ENCODE measurements at places on chromosomes 4 and X.

- no peak for DNase-seq
These were observed 80.7 kb downstream of the SYNPO2 start for GRCh38 chr4:118969359-118969758.

DNA sequence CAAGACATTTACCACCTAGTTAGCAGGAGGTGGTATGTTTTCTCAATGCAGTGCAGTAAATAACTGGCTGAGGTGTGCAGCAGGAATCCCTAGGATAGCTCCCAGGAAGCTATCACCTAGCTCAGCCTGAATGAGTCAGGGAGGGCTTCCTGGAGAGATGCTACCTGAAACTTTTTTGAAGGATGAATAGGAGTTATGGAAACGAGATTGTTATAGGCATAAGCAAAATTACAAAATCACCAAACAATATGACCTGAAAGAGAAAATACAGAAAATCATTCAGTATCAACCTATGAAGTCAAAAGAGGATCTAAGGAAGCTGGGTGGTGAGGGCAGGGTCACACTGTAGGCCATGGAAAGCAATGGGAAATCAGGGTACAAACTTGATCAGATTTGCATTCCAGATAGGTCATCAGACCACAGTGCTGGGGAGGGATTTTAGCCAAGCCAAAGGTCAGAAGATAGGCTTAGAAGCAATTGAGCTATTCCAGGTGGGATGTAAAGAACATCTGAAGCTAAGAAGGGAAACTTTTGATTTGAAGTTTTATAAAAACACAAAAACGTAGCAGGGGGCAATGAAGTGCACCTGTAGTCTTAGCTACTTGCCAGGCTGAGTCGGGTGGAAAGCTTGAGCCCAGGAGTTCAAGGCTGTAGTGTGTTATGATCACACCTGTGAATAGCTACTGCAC, 11.3 kb downstream of the AREG start:
- no peak for DNase-seq

GRCh38 chr4:181592221-181592745, 650.9 kb upstream of the TENM3 start:
- DNase-seq = no peak

GRCh38 chrX:44507292-44507691, 35.4 kb downstream of the FUNDC1 start:
- no peak for DNase-seq

- no peak for DNase-seq
These were observed at the start of gene CLDN22 for GRCh38 chr4:183320211-183321059. CLDN22 (minus strand) TSS chr4:183320276; CDS start chr4:183320218, 58 bp downstream.

GRCh38 chr4:175813204-175813603, 1.1 kb upstream of the GPM6A start:
- DNase-seq = no peak

DNA sequence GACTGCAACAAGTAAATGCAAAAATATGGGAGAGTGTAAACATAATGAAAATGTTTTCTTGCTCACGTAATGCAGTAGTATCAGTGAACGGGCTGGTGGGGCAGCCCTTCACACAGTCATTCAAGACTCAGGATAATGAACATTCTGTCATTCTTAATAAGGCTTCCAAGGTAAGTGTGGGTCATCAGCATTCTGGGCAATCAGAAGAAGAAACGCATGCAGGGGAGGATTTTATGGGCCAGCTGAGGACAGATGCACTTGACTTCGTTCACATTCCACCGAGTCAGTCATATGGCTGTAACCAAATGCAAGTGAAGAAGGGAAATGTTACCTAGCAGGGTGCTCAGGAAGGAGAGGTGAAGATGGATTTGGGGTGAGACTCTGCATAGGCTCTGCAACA, 68.0 kb upstream of the MAP9 start:
- DNase-seq = no peak

DNA sequence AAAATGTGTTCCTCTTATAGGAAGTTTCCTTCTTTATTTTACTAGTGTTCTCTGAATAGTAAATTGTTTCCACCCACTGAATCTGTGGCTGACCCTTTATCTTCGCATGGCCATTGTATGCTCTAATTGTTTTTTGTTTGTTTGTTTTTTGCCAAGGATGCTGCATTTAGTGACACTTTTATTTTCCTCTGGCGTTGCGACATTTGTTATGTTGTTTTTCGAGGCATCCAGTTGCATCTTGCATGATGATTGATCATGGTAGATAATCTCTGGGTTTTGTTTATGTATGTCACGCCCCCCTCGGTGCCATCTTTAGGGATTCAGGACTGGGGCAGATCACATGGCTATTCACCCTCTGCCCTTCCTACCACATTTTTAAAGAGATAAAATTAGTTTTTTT, 2.2 kb downstream of the NMU start:
- no peak for DNase-seq

DNA sequence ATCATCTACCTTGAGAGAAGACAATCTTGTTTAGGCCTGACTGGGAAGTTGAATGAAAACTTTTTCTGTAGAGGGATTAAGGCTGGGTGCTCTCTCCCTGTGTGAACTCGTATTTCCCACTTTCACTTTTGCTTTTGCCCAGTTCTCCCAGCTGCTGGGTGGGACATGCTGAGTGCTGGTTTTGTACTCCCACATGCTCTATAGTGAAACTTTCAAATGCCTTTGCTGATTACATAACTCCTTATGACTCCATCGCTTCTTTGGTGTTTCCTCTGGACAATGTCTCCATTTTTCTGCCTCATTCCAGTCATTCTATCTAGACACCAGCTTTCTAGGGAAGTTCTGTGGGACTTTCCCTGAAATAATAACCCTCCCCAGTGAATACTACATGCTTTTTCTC, 100.5 kb downstream of the CLNK start:
- DNase-seq = no peak

DNA sequence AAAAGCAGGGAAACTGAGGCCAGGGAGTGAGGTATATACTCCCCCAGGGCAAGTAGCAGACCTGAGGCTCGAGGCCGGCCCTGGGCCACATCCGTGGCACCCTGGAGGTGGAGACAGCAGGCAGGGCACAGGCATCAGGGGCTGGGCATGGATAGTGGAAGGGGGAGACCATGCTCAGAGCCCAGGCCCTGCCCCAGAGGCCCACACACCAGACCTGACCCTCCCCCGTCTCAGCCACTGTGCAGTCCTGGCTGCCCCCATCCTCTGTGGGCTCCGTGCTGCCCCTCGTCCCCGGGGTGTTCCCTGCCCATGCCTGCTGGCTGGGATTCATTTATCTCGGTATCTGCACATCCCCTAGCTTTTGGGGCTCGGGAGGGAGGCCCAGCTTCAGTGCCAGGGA, 103.1 kb upstream of the NKX1-1 start:
- no peak for DNase-seq
